ENCODE measurements at places on chromosomes 7 and 10. TPM values are rescaled to one million over a fixed set of nuclear protein-coding genes. Genes with fewer than 3 reads are reported as not detected.
A peak's percentile ranks its signal among the peaks of the same experiment; 100 is the strongest.

- no peak for DNase-seq
- H3K36me3 ChIP-seq: no peaks in the 10 kb centered on the region
- peaks cover 11% of the 10 kb centered on the region for H3K27me3 ChIP-seq
- peak overlapping the region; percentile 77 for H3K27ac ChIP-seq
Measured at GRCh38 chr10:129945941-129946760, 17.9 kb downstream of the EBF3 start.

GRCh38 chr10:9229702-9230244 lies 1175.3 kb downstream of the GATA3 start:
- no peak for DNase-seq
- no peaks in the 10 kb centered on the region for H3K4me1 ChIP-seq
- H3K27ac ChIP-seq: no peak overlapping the region
- no peaks in the 10 kb centered on the region for H3K36me3 ChIP-seq

DNA sequence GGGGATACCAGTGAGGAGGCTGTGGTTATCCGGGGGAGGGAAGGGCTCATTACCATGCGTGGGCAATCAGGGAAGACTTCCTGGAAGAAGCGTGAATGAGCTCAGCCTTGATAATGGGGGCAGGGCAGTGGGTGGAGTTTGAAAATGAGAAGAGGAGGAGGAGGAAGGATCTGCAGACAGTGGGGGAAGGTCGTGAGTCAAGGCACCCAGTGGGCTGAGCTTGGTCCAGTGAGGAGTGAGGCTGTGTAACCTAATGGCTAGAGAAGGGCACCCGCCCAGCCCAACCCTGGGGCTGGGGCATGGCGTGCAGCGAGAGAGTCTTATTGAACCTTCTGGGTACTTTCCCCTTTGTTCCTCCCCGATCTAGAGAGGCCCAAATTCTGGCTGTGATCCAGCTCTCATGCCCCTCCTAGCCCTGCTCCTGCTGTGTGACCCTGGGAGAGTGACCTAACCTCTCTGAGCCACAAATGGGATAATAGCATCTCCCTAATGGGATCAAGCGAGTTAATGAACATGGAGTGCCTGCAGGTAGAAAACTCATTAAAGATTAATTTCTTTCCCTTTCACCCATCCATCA lies 31.5 kb downstream of the CLIP2 start:
- H3K4me1 ChIP-seq: no peaks in the 10 kb centered on the region
- DNase-seq: no peak
- no peak overlapping the region for H3K27ac ChIP-seq

DNA sequence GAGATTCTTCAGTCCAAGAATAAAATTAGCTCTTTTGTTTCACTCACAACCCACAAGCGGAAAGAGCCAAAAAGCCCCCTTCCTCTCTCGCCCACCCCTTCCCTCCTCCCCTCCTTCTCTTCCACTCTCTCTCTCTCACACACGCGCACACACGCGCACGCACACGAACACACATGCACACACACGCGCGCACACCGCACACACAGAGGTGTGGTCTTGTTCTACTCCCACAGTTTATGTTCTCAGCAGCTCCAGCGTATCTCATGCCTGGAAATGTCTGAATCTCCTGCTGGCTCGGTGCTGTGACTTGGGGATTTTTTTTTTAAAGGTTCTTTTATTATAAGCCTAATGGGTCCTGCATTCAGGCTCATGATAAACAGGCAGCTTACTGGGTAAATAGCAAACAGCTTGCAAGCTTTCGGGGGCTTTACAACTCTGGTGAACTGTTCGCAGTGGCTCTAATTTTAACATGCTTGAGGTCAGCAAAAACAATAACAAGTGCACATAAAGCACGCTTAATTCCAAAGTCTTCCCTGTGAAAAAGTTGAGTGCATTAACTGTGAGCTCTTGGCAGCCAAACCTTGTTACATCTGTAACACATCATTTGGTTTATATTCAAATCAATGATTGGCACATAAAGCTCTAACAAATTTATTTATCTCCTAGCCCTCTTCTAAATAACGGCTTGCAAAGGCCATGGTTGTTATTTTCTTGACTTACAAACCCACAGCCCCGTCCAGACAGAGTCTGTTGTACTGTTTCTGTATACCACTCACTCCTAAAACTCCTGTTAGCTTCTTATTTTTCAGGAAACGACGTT lies 424.1 kb upstream of the MGMT start:
- no peak overlapping the region for H3K4me3 ChIP-seq
- no peak for DNase-seq
- peaks cover 3% of the 10 kb centered on the region for H3K27me3 ChIP-seq
- H3K27ac ChIP-seq: no peak overlapping the region

DNA sequence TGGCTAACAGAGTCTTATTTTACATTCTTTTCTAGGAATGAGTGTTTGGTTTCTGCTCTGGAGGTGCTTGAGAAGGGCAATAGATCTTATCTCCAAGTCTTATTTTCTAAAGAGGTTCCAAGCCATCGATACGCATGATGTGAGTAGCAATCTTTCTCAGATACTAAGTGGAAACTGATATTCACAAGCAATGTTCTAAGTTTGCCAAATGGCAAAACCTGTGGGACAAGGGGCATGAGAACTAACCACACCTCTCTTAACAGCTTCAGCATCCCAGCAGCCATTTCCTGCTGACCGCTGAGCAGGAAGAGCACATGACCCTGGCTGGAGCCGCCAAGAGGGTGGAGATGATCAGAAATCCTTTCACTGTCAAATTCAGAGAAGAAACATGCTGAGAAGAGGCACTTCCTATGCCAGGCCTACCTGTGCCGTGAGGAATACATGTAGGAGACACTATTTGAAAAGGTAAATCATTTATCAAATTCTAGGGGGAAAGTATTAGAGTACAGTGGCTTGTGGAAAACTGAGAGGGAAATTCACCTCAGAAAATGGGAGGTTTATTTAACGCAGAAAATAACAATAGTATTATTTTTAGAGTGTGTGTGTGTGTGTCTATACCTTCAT lies 35.2 kb downstream of the CCDC71L start:
- no peaks in the 10 kb centered on the region for H3K36me3 ChIP-seq
- DNase-seq: no peak
- H3K4me3 ChIP-seq: no peak overlapping the region
- H3K4me1 ChIP-seq: no peaks in the 10 kb centered on the region
- no peak overlapping the region for H3K27ac ChIP-seq

DNA sequence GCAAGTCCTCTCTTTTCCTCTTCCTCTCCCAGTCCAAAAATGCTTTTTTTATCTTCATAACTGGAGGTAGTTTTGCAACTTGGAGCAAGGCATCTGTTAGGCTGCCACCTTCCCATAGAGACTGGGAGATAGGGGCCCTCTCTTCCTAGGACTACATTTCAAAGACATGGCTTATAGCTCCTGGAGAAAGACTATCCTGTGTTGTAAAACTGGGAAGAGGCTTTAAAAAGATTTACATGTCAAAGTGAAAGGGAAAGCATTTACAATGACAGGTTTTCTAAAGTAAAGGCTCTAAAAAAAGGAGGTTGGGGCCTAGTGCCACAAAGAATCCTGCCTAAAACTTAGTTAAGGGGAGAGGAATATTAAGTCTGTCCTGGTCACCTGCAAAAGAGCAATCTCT lies 82.2 kb upstream of the SEMA3E start:
- no peak overlapping the region for H3K27ac ChIP-seq
- no peaks in the 10 kb centered on the region for H3K4me1 ChIP-seq
- no peaks in the 10 kb centered on the region for H3K36me3 ChIP-seq
- DNase-seq: no peak
- no peak overlapping the region for H3K4me3 ChIP-seq
- no peaks in the 10 kb centered on the region for H3K27me3 ChIP-seq

DNA sequence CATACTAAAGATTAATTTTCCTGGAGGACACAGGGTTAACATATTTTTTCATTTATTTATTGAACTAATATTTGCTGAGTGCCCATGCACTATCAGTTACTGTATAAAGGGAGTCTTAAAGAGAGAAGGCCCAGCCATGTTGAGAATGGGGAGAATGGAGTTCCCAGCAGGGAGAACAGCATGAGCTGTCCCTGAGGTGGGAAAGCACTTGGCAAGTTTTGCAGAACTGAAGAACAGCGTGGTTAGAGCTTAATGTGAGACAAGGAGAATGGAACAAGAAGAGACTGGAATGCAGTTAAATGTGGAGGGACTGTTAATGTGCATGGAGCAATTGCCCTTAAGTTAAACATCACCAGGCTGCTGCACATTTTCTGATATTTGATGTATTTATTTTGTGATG lies 435.4 kb downstream of the SUGCT start:
- no peak overlapping the region for H3K27ac ChIP-seq
- no peaks in the 10 kb centered on the region for H3K4me1 ChIP-seq
- H3K27me3 ChIP-seq: no peaks in the 10 kb centered on the region
- no peak for DNase-seq

DNA sequence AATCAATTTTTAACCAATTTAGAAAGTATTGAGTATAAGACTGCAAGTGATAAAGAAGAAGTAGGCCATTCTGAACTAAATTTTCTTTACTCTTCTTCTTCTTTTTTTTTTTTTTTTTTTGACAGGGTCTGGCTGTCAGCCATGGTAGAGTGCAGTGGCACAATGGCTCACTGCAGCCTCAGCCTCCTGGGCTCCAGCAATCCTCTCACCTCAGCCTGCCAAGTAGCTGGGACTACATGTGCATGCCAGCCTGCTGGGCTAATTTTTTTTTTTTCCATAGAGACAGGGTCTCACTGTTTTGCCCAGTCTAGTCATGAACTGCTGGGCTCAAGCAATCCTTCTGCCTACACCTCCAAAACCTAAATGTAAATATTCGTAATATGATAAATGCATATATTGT lies 63.2 kb downstream of the DGKB start:
- no peak for DNase-seq
- H3K27me3 ChIP-seq: no peaks in the 10 kb centered on the region
- H3K4me1 ChIP-seq: peaks cover 31% of the 10 kb centered on the region
- H3K4me3 ChIP-seq: no peak overlapping the region
- no peaks in the 10 kb centered on the region for H3K36me3 ChIP-seq

- H3K36me3 ChIP-seq: no peaks in the 10 kb centered on the region
- H3K4me3 ChIP-seq: no peak overlapping the region
- no peaks in the 10 kb centered on the region for H3K27me3 ChIP-seq
- no peaks in the 10 kb centered on the region for H3K4me1 ChIP-seq
Measured at GRCh38 chr7:130814778-130815335, 80.8 kb upstream of the KLF14 start.

GRCh38 chr7:148723846-148724245 lies 25.1 kb downstream of the CUL1 start:
- H3K4me3 ChIP-seq: no peak overlapping the region
- H3K36me3 ChIP-seq: no peaks in the 10 kb centered on the region
- H3K27ac ChIP-seq: no peak overlapping the region
- DNase-seq: no peak
- peaks cover 84% of the 10 kb centered on the region for H3K4me1 ChIP-seq

DNA sequence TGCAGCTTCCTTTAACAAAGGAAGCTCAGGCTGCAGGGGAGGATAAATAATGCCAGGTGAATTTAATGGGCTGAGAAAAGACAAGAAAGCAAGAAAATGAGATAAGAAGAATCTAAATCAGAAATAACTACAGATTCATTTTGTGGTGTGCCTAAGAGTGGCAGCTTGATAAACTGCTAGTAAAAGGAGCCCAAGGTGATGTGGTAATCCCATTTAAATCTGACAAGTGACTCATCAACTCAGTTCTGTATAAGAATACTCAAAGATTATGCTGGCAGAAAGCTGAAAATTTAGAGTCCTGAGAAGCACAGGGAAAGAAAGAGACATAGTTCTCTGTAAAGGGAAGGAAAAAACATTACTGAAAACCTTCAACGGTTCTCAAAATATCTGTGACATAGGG lies 109.4 kb upstream of the PDE1C start:
- no peaks in the 10 kb centered on the region for H3K4me1 ChIP-seq
- H3K36me3 ChIP-seq: no peaks in the 10 kb centered on the region
- no peak for DNase-seq

DNA sequence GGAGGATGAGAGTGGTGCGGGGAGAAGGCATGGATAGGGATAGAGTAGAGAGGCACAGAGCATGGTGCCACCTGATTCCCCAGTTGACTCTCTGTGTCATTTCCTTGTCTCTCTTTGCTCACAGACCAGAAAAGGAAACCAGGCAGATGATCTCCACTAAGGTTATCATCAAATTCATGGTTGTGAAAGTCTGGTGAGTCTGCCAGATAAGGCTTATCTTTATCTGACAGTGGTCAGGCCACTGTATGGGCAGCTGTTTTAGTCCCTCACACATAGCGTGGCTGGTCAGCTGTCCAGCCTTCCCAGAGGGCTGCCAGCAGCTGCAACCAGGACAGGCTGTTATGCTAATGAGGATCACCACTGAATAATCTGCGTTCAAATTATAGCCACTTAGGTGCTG lies 99.0 kb downstream of the ADRA2A start:
- no peaks in the 10 kb centered on the region for H3K36me3 ChIP-seq
- H3K4me1 ChIP-seq: no peaks in the 10 kb centered on the region
- H3K27me3 ChIP-seq: no peaks in the 10 kb centered on the region
- H3K4me3 ChIP-seq: no peak overlapping the region
- no peak overlapping the region for H3K27ac ChIP-seq

GRCh38 chr7:81845744-81846241 lies 75.9 kb upstream of the HGF start:
- no peak overlapping the region for H3K27ac ChIP-seq
- DNase-seq: no peak
- H3K4me3 ChIP-seq: peak overlapping the region; percentile 8

DNA sequence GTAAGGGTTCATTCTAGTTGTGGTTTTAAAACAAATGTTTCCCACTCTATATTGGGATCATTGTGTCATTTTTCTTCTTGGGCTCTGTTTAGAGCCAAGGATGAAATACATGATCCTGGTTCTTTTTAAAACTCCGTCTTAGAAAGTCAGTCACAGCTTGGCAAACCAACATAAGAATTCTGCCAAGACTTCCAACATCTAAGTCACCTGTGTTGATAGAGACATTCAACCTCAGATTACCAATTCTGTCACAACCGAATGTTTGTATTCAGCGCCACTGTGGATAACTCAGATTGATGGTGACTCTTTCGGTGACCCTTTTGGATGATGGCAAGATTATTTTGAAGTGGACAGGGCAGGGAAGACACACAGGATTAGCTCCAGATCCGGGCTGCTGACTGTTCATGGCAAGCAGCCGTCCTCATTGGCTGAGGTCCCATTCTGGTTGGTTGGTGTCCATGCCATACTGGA lies 255.4 kb downstream of the ARHGAP21 start:
- no peak for DNase-seq
- H3K36me3 ChIP-seq: no peaks in the 10 kb centered on the region
- H3K4me1 ChIP-seq: peaks cover 67% of the 10 kb centered on the region
- H3K4me3 ChIP-seq: peak overlapping the region; percentile 30

GRCh38 chr10:51079331-51079730 lies 5.0 kb downstream of the PRKG1 start:
- H3K4me1 ChIP-seq: peaks cover 12% of the 10 kb centered on the region
- DNase-seq: no peak
- H3K27ac ChIP-seq: no peak overlapping the region
- no peak overlapping the region for H3K4me3 ChIP-seq
- H3K27me3 ChIP-seq: no peaks in the 10 kb centered on the region
- no peaks in the 10 kb centered on the region for H3K36me3 ChIP-seq

DNA sequence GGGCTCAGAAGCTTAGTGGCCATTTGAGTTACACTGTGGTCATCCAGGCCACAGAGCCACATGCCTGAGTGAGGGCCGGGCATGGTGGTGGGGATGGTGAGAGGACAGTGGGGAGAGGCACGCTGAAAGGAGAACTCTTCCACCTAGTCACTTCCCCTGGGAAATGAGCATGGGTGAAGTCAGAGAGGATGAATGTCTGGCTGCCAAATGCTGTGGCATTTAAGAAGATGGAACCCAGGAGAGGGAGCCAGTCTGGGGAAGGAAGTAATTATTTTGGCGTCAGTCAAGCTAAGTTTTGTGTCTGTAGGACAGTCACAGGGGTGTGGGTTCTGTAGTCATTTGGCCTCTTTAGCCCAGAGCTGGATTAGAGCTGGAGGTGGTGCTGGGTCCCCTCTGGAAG lies 86.0 kb upstream of the PODXL start:
- no peaks in the 10 kb centered on the region for H3K27me3 ChIP-seq
- H3K27ac ChIP-seq: no peak overlapping the region
- no peaks in the 10 kb centered on the region for H3K36me3 ChIP-seq
- no peak for DNase-seq
- H3K4me3 ChIP-seq: no peak overlapping the region

The TMEM270 gene
- not detected for total RNA-seq

The C7orf33 gene
- not detected for total RNA-seq
